Right cardiac atrium (tissue), 5 donors: ENCODE measurements at places on chromosomes 11 and 22. TPM values are rescaled to one million over a fixed set of nuclear protein-coding genes. Genes with fewer than 3 reads are reported as not detected.

Gene MN1
- 3.8 TPM for polyA plus RNA-seq

Gene BDNF
- polyA plus RNA-seq: 0.05 TPM

Gene VPREB1
- polyA plus RNA-seq: not detected

Gene OR52N2
- polyA plus RNA-seq: not detected

Gene OR6A2
- not detected for polyA plus RNA-seq

Gene LSP1
- 11.7 TPM for polyA plus RNA-seq

Gene ART1
- not detected for polyA plus RNA-seq

Gene OR5B12
- polyA plus RNA-seq: not detected

Gene NRGN
- 16.0 TPM for polyA plus RNA-seq

Gene DLG2
- polyA plus RNA-seq: 2.3 TPM

Gene ATXN10
- 96.6 TPM for polyA plus RNA-seq

Gene MPZL2
- 6.4 TPM for polyA plus RNA-seq

Gene CD3E
- 0.50 TPM for polyA plus RNA-seq

Gene KLHL35
- 0.66 TPM for polyA plus RNA-seq

Gene OR52H1
- not detected for polyA plus RNA-seq

Gene CDKN1C
- 27.6 TPM for polyA plus RNA-seq

Gene SIAE
- 44.6 TPM for polyA plus RNA-seq

Gene NLRP14
- polyA plus RNA-seq: 0.05 TPM

Gene ROBO4
- polyA plus RNA-seq: 16.8 TPM

Gene ANKK1
- 0.14 TPM for polyA plus RNA-seq

Gene CDC42BPG
- polyA plus RNA-seq: 0.36 TPM

Gene UPK2
- polyA plus RNA-seq: not detected

Gene CSKMT
- polyA plus RNA-seq: 5.2 TPM

Gene MUC5AC
- not detected for polyA plus RNA-seq

Gene MAJIN
- polyA plus RNA-seq: not detected

Gene SAC3D1
- 6.4 TPM for polyA plus RNA-seq

Gene BAIAP2L2
- 0.20 TPM for polyA plus RNA-seq

Gene SYT13
- 12.8 TPM for polyA plus RNA-seq

Gene CHRDL2
- 0.97 TPM for polyA plus RNA-seq

Gene MOGAT2
- 0.11 TPM for polyA plus RNA-seq

Gene VSIG2
- 0.43 TPM for polyA plus RNA-seq

Gene NCR3LG1
- polyA plus RNA-seq: 0.75 TPM

Gene NELL1
- not detected for polyA plus RNA-seq

Gene CALCB
- 0.05 TPM for polyA plus RNA-seq

Gene MISFA
- 8.2 TPM for polyA plus RNA-seq

Gene SERGEF
- polyA plus RNA-seq: 44.7 TPM

Gene MS4A3
- not detected for polyA plus RNA-seq

Gene POTEH
- not detected for polyA plus RNA-seq

Gene OR2AG1
- not detected for polyA plus RNA-seq

Gene NPAS4
- 0.84 TPM for polyA plus RNA-seq

Gene OMP
- not detected for polyA plus RNA-seq

Gene CDHR5
- 0.02 TPM for polyA plus RNA-seq

Gene DRD4
- polyA plus RNA-seq: 0.14 TPM

Gene OVOL1
- polyA plus RNA-seq: not detected

Gene RASSF10
- 0.27 TPM for polyA plus RNA-seq

Gene LRRC4C
- 1.0 TPM for polyA plus RNA-seq

Gene HEPN1
- not detected for polyA plus RNA-seq

Gene RTN4R
- polyA plus RNA-seq: 1.1 TPM

Gene ALG12
- polyA plus RNA-seq: 13.0 TPM

Gene CAPRIN1
- 54.5 TPM for polyA plus RNA-seq

Gene AMPD3
- polyA plus RNA-seq: 3.5 TPM

Gene GRAP2
- 1.6 TPM for polyA plus RNA-seq
